ENCODE measurements at places on chromosomes 1 and 21.

DNA sequence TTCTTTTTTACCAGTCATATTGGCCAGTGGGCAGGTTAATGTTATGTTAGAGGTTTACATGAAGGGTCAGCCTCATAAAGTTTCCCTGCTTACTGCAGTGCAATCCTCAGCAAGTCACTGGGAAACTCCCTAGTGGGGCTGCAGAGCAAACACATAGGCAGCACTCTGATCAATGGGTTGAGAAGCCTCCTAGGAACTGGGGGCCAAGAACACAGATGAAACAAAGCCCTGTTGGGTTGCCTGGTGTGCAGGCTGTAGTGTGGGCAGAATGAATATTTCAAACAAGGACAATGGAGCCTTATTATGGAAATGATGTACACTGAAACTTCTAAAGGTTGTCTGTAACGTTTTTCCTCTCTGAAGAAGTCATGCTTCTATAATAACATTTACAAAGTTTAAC is 431.6 kb upstream of the PTBP2 start:
- no peak for DNase-seq

GRCh38 chr21:41975391-41976272 is 21.8 kb upstream of the C2CD2 start:
- no peak for DNase-seq

GRCh38 chr1:35565742-35566133 is 7.4 kb upstream of the TFAP2E start:
- DNase-seq, result no peak

DNA sequence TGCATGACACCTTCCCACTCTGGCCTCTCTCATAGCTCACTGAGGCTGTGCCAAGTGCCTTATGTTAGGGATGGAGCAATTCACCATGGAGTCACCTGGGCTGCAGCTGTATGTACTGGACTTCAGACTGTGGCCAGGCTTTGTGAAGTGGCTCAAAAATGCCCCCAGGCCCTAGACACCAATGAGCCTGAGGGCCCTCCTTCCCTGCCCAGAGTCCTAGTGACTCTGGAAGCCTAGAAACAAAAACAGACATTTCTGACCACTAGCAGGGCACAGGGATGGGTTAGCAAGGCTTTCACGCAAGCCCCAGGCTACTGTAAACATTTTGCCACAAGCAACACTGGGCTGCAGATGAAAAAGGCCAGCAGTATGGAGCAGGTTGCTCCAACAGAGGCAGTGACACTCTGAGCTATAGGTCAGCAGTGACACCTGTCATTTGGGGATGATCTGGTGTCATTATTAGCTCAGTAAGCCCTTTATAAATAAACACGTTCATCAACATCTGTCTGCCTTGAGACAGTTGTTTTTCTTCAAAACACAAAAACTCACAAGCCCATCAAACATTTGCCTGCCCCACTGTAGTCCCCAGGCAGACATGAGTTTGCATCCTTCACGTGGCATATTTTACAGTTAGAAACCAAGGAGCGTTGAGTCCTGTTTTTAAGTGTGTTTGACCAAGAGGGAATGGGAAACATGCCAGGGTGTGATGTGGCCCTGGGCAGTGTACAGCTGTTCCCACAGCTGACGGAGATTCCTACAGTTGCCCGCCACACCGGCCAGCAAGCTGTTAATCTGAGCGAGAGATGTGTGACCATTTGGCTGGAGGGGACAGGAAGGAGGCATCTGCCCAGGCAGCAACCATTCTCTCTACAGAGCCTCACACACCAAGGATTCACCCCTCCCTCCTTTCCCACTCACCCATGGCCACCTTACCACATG is 66.8 kb downstream of the KCNN3 start:
- DNase-seq, result no peak

- no peak for DNase-seq
Measured at GRCh38 chr21:16389643-16390042, 659.9 kb downstream of the USP25 start.

- no peak for DNase-seq
Measured at GRCh38 chr1:217063172-217063908, 340.1 kb upstream of the ESRRG start.

- DNase-seq, result no peak
Measured at GRCh38 chr1:234214911-234215892, 158.1 kb upstream of the COA6 start.

- DNase-seq, result no peak
Measured at GRCh38 chr1:64758233-64758632, 13.4 kb downstream of the RAVER2 start.

- DNase-seq, result no peak
Measured at GRCh38 chr21:35491114-35491513, 442.0 kb upstream of the RUNX1 start.

GRCh38 chr1:233183226-233184020 is 112.1 kb downstream of the PCNX2 start:
- DNase-seq, result no peak

DNA sequence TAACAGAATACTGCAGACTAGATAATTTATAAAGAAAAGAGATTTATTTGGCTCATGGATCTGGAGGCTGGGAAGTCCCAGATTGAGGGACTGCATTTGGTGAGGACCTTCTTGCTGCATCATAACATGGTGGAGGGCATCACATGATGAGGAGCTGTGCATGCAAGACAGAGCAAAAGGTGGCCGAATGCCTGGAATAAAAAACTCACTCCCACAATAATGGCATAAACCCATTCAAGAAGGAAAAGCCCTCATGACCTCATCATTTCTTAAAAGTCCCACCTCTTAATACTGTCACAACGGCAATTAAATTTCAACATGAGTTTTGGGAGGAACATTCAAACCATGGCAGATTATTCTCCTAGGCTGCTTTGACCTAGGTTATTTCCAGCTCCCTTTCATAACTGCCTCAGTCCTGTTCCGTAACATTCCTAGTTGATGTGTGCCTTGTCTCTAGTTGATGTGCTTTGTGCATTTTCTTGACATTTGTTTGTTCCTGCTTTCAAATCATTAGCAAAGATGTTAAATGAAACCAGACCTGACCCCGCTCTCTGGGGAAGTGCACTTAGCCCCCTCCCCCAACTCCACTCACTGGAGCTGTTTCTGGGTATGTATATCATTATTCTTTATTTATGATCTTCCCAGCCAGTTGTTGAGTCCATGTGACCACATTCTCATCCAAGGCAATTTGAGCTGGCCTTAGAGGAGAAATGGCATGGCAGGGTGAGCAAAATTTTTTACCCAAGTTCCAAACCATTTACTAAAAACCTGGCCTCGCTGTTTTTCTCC is 148.5 kb downstream of the GDAP2 start:
- no peak for DNase-seq
